Heart left ventricle (tissue), 16 donors: ENCODE measurements at places on chromosomes 12 and 14.

GRCh38 chr14:68509188-68509983 is 283.5 kb downstream of the ZFP36L1 start:
- DNase-seq: no peak

DNA sequence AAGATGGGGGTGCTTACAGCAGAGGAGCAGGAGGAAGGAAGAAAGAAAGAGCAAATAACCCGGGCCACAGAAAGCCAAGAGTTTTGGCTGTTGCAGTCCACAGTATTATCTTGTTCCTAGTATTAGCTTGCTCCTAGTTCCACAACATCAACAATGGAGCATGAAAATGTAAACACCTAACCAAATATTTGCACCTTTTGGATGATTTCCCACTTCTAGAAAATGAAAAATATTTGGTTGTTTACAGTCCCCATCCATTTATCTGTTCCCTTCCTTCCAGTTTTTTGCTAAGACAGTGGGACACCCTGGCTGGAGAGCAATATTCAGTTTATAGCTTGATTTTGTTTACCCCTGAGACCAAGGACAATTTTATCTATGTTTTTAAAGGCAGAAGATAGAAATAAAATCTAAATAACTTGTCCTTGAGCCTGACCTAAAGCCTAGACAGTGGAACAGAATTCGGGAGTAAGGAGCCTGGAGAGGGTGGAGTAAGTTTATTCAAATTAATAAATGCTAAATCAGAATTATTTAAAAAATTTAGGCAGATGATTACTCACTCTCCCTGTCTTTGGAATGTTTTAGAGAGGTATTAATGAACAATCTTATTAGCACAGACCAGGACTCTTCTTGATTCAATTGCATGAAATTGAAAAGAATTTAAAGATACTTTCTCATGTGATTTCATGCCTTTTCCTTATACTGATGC is 51.6 kb downstream of the RESF1 start:
- no peak for DNase-seq

DNA sequence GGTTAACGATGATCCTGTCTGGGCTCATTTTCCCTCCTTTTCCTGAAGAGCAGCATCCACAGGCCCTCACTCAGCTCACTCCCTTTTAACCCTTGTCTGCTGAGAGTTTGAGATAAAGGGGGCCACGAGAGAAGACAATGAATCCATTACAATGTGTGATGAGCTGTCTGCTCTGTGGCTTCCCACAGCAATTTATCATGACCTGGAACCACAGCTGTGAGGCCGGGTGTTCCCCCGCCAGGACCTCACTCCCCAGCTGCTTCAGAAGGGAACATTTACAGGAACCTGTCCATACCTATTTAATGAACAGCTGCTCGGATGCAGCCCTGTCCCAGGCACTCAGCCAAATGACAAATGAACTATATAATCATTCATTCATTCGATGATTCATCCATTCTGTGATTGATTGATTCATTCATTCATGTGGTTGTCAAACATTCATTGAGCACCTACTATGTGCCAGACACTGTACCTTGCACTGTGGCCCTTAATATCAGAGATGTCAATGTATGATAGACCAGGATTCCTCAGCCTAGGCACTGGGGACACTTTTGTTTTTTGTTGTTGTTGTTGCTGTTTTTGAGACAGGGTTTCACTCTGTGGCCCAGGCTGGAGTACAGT is 18.5 kb upstream of the P2RX7 start:
- DNase-seq: no peak

- DNase-seq: no peak
Measured at GRCh38 chr12:76652402-76652801, 92.8 kb upstream of the OSBPL8 start.

DNA sequence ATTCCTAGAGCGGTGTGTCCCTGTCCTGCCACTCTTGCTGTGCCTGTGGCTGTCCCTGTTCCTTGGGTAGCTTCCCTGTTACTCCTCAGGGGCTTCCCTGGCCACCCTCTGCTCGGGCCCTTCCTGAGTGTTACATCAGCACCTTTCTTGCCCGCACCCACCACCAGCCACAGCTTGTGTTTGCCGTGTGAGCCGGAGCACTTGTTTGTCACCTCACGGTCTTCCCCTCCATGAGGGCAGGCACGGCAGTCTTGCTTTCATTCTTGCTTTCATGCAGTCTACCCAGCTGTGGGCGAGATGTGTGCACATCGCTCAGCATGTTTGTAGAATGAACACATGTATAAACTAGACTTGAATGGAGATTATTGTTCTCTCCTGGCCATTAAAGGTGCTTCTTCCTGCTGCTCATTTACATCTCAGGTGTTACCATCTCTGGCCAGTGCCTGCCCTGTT is 42.0 kb downstream of the TRAF3 start:
- no peak for DNase-seq

DNA sequence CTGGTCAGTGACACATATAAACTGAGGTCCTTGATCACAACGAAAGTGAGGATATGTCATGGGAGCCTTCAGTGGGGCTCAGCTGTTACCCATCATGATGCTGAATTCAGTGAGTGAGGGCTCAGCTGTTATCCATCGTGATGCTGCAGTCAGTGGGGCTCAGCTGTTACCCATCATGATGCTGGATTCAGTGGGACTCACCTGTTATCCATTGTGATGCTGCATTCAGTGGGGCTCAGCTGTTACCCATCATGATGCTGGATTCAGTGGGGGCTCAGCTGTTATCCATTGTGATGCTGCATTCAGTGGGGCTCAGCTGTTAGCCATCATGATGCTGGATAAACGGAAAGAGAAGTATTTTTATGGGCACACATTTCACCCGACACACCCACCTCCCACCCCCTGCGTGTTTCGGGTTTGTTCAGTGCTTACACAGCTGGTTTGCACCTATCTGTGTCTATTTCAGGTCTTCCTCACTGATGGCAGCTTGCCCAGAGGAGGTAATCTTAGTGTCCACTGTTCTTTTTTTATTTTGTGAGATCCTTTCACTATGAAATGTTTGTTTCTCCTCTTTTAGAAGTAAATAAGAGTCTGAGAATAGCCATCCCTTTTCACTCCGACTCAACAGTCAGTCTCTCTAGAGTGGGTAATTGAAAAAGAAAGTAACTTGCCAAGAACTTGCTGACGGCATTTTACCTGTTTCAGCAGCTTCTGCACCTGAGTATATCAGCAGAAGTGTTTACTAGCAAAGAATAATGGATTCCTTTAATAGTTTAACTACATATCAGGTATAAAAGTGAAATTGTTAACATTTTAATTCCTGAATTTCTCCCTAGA is 183.0 kb downstream of the ERC1 start:
- no peak for DNase-seq

DNA sequence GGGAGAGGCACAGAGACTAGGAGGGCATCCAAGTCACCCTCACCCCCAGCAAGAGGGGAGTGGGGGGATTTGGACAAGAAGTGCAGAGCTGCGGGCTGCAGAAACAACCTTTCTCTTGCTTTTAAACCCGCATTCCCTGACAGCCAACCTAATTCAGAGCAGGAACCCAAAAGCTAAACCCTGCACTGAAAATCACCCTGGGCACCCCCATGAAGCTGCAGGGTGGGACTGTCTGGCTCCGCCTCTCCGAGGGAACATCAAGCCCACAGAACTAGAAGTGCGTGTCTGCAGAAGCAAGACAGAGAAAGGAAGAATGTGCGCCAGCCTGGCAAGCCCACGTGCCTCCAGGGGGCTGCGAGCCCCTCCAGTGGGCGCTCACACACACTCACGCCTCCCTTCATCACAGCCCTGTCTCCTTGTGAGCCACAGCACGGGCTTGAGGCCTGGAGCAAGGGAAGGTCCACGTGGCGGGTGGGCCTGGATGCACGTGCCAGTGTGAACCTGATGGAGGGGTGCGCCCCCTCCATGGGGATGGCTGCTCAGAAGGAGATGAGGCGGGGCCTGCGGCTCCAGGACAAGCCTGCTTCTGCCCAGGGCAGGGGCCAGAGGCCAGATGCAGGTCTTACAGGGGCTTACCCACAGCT is 27.8 kb upstream of the PNMA1 start:
- DNase-seq: no peak

DNA sequence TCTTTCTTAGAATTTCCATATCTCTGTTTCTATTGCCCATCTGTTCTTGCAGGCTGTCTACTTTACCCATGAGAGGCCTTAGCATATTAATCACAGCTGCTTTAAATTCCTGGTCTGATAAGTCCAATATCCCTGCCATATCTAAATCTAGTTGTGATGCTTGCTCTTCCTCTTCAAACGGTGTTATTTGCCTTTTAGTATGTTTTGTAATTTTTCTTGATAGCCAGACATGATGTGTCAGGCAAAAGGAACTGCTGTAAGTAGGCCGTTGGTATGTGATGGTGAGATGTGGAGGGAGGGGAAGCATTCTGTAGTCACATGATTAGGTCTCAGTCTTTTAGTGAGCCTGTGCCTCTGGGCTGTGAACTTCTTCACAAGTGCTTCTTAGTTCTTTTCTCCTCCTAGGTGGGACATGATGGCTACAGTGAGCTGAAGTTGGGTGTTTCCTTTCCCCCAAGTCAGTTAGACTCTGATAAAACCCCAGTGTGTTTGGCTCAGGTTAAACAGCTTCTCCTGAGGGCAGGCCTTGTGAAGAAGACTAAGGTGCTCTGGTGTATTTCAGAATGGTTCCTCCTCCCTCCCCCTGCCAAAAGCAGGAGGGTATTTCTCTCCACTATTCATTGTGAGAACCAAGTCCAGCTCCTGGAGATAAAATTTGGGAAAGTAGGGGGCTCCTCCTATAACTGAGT is 195.9 kb upstream of the PARP11 start:
- no peak for DNase-seq

- peak; percentile 16 for DNase-seq
Measured at GRCh38 chr12:27462851-27463250, 16.3 kb downstream of the SMCO2 start.

DNA sequence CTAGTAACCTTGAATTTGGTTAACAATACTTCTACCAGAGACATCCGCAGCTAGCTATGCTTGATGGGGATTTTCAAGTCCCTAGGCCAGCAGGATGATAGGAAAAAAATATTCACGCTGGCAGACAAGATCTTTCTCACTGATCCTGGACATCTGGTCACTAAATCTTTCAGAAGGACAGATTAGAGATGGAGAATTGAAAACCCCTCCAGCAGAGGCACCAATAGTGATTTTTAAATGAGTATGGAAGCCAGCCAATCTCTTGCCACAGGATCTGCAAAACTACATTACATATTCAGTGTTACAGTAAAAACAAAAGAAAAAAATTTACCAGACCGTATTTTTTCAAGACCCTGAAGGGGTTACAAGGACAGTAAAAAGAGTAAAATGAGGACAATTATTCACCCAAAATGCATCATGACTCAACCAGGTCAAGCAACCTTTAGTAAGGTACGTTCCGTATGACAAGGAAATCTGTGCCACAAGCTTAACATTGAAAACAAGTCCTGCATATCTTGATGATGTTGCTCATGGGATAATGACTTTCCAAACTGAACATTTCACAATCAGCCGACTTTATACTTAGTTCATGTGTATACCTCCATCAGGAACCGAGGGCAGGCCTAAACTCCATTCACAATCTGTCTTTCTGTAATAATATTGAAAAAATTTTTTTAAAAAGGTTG is 239.5 kb downstream of the GXYLT1 start:
- DNase-seq: no peak

- peak; percentile 83 for DNase-seq
Measured at GRCh38 chr14:76863724-76864407, 37.7 kb downstream of the LRRC74A start.

DNA sequence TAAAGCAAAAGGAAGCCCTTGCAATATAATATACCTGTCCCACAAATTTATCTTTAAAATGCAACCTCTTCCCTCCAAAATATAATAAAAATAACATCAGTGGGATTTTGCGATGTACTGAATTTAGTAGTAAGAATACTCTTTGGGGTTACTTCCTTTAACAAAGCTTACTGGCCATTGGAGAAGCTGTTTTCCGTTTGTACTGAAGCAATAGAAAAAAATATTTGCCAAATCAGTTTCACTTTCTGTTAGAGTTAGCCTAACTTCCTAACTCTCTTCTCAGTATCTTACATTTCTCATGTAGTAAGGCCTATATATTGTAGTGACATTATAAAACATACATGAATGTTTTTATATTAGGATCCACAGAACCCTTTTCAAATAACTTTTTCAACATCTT is 3.7 kb downstream of the MAX start:
- no peak for DNase-seq

- no peak for DNase-seq
Measured at GRCh38 chr12:44519931-44520330, 356.2 kb downstream of the NELL2 start.

DNA sequence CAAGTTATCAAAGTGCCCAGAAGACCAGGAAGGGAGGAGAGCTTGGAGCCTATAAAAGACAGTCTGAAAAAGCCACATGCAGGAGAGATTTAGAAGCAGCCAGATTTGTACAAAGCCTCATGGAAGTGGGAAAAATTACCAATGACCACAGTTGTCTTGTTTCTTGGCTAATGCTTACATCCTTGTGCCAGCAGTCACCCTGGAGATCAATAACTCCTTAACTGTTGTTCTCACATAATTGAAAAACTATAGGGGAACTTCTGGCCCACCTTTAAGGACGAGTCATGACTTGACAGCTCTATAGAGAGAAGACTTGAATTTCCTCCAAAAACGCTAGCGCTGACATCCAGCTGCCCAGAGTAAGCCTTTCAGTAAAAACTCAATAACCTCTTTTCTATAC is 313.1 kb downstream of the GALC start:
- no peak for DNase-seq

DNA sequence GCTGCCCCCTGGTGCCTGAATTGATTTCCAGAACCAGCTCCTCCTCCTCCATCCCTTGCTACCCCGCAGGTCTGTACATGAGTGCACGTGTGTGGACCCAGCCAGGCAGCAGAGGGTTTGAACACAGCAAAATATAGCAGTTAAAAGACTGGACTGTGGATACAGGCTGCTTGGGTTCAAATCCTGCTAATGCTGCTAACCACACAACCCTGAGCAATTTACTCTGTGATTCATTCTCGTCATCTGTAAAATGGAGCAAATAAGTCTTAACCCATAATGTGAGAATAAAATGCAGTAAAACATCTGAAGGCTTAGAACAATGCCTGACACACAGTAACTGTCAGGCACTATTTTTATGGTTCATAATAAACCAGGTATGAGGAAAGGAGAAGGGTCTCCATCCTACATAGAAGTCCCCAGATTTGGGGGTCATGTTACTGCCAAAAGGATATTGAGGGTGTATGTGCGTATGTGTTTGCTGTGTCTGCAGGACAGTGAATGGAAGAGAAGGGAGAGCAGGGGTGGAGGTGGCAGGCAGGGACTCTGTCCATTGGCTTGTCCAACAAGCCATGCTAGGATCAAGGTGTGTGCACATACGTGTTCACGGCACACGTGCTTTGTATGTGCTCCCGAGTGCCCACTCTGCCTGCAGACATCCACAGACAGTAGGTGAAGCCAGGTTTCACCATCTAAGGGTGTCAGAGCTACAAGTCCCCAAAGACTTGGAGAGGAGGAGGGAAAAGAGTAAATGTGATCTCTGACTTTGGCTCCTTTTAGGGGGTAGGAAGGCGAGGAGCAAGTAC is 1.5 kb upstream of the STAT6 start:
- DNase-seq: no peak

- DNase-seq: no peak
Measured at GRCh38 chr14:105315941-105316576, 1.5 kb downstream of the PACS2 start.

GRCh38 chr12:105825141-105825540 is 313.6 kb downstream of the NUAK1 start:
- no peak for DNase-seq
